Pancreas (tissue), 10 donors: ENCODE measurements at places on chromosomes 7 and 10.

DNA sequence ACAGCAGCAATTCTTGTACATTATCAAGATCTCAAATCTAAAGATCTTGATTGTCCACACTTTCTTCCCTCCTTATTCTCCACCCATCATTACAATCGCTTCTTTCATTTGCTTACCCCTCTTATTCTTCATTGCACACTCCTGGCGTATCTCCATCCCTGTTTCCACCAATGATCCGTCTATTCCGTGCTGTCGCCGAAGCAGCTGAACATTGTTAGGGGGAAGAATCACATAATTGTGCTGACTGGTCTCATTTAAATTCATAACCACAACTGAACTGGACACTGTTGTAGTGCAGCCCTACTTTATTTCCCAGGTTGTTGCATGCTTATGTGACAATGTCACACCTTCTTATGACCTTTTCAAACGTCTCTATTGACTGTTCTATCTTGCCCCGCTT lies 18.9 kb upstream of the NRP1 start:
- no peak for DNase-seq

GRCh38 chr10:76727038-76727437 lies 910.6 kb downstream of the KCNMA1 start:
- no peak for DNase-seq

- no peak for DNase-seq
Observed at GRCh38 chr7:34928052-34928451, 109.2 kb downstream of the DPY19L1 start.

DNA sequence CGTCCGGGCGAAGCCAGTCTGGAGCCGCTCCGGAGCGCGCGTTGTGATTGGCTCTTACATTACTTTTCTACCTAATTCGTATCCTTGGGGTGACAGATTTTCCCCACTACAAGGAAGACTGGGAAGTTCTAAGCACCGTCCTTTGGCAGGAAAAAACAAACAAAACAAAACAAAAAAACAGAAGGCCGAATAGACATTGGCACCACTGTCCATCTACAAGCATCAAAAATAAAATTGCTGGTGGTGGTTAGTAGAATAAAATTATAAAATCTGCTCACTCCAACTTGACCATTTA lies 651 bp upstream of the SKAP2 start:
- no peak for DNase-seq

DNA sequence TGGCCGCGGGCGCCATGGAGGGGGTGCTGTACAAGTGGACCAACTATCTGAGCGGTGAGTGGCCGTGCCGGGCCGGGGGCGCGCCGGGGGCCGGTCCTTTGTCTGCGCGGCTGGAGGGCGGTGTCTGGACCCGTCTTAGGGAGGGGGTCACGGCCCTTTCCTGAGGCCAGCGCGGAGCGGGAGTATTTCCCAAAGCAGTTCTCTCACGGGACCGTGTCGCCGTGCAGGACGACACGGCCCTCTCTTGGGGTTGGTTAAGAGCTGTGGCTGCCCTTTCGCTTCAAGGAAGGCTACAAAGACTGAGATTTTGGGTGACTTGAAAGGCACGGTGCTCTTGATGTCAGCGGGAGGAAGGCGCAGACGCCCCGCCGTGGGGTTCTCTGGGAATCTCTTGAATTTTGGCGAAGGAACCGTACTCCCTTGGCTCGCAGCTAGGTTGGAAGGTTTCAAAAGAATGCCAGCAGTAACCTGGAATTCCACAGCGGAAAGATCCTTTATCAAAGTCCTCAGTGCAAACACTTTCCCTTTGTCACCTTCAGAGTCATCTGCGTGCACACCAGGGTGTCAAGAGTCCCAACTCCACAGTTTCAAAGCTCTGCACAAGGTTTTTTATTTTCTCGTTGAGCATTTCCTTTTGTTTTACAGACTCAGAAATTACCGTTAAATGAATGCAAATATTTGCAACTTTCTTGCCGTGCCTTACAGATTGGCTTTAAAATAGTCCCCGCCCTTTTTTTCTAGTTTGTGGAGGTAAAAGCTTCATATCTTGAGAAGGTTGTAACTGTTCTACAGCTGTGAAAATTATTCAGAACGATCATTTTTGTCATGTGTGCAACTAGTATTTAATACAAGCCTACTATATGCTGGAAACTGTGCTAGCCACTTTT lies 780 bp downstream of the PLEKHA8 start:
- DNase-seq: no peak

DNA sequence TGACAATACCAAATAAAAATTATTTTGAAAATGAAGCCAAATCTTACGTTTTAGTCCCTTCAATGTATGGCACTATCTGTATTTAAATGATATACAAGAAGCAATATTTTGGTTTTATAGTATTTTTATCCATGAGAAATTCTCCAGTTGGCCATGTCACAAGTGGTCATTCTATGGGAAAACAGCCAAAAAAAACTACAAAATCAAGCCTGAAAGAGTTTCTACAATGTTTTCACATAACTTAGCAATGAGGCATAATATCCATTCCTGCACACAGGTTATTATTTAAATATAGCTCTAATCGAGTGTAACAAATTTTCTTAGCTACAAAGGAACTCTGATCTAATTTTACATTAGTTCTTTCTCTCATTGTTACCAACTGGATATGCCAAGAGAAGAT lies 5.4 kb downstream of the RAB11FIP2 start:
- DNase-seq: no peak

DNA sequence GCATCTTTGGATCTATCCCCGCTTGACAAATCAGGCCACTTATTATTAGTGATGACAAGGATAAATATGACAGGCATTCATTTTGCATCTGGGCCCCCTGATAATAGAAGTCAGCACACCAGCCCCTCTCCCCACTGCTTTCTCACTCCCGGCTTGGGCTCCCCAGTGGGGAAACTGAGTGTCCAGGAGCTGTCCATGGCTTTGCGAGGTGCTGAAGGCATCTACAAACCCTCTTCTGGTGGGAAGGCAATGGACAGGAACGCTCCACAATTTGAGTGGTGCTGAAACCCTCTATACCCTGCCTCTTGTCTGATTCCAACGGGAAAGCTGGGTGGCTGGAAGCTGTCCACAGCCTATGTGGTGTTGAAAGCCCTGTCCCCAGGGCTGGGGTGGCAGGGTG lies 61.7 kb upstream of the PCBD1 start:
- DNase-seq: peak; percentile 17

DNA sequence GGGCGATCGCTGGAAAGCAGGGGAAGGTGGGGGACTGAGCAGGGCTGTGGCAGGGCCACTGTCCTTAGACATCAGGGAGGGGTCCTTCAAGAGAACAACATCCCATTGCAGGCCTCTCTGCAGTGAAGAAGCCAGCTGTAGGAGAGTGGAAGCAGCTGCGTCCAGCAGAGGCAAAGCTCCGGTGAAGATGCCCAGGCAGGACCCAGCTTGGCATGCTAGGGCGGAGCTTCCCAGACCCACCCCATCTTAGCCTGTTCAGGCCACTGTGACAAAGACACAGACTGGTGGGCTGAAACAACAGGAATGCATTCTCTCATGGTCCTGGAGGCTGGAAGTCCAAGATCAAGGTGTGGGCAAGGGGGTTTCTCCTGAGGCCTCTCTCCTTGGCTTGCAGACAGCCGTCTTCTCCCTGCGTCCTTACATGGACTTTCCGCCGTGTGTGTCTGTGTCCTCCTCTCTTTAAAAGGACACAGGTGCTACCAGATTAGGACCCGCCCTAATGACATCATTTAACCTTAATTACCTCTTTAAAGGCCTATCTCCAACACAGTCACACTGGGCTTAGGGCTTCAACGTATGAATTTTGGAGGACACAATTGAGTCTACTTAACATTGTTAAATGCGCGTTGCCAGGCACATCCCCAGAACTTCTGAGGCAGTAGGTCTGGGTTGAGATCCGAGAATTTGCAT lies 178.1 kb upstream of the GRB10 start:
- no peak for DNase-seq

GRCh38 chr10:373526-374309 lies 238.5 kb downstream of the ZMYND11 start:
- DNase-seq: no peak

DNA sequence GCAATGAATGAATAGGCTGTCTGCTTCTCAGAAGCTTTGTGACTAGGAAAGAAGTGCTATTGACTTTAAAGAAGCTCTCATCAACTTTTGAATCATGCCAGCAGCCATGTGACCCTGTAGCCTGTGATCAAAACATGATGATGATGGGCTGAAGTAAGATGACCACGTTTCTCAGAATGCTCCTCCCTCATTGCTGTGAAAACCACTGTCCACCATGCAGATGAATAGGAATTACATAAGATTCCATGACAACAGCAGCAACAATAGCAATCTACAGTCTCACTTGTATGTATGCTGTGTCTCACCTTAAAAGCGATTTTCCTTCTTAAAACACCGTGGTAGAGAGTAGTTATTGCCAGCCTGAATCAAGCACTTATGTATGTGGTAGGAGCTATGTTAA lies 228.4 kb downstream of the TRIL start:
- no peak for DNase-seq

- DNase-seq: no peak
Observed at GRCh38 chr7:80847895-80848294, 71.0 kb downstream of the SEMA3C start.

DNA sequence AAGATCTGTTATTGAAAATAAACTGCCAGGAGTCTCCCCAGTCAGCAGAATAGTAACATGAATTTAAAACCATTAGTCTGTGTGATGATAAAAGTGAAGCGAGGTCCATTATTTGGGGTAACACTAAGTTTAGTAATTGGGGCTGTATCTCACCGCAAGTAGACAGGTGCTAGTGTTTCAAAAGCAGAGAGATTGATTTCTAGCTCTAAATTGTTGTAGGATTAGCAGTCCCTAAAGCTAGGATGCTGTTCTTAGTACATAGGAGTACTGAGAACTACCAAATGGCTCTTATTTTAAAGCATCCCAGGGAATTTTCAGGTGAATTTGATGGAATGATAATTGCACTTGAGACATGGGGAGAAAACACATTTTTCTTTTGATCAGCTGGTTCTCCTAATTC lies 70.5 kb downstream of the CPED1 start:
- no peak for DNase-seq

DNA sequence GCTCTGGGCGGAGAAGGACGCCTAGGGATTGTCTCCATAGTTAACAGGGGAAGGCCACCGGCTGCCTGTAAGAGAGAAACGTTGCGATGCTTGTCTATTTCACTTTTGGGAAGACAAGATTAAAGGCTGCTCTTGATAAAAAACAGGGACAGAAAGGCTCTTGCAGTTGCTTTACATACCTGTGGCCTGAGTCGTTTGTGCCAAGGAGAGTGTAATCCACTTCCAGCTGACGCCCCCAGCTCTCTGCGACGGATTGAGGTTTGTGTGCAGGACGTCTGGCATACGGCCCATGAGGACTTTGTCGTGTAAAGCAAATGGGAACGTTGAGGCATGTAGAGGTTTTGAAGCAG lies 1.1 kb downstream of the MAP3K8 start:
- no peak for DNase-seq

DNA sequence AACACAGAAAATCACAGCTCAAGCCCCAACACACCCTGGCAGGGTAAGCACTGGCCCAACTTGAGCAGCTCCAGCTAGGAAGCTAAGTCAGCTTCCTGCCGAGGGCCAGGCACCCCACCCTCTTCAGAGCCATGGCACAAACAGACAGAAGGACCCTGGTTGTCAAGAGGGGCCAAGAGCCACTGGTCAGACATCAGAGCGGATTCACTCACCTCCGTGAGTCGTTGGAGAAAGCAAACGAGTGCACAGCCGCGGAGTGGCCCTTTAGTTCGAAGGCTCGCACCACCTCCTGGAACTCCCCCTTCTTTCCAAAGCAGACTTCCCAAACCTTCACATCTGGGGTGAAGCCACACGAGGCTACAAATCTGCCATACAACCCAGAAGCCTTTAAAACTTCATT lies 7.4 kb downstream of the TBL2 start:
- no peak for DNase-seq

DNA sequence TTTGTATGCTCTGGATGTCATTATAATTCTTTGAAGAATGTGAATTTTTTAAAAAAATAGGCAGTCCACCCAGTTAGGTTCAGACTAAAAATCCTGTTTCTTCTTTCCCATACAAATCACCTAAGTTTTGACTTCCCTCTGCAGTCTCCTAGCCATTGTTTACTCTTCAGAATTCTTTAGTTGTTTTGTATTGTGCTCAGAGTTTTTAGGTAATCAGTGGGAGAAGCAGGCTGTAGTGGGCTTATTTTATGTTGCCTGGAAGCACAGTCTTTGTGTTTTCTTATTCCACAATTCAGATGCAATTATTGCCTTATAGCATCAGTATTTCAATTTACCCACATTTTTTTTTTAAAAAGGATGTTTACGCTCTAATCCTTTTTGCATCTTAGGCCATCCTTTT lies 94.9 kb downstream of the AKAP9 start:
- no peak for DNase-seq

DNA sequence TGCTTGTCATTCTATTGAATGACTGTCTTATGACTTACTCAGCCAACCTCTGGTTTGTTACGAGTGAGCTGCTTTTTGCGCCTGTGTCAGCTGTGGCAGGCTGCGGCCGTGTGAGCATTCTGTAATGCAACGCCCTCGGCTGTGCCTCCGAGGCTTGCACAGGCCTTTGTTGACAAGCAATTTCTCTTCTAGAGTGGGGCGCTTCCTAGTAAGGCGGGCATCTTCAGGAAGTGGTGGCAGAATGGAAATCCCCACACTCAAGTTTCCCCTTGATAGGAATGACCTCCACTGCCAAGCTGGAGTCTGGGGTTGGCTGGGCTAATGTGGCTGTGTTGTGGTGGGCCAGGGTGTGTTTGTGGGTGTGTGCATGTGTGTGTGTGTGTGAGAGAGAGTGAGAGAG lies 20.2 kb upstream of the TMEM178B start:
- no peak for DNase-seq

- no peak for DNase-seq
Observed at GRCh38 chr10:24299578-24300260, 90.8 kb downstream of the KIAA1217 start.
